Caco-2 (cell line): ENCODE measurements at places on chromosomes 13 and 19. TPM values are rescaled to one million over a fixed set of nuclear protein-coding genes. Genes with fewer than 3 reads are reported as not detected.
A peak's percentile ranks its signal among the peaks of the same experiment; 100 is the strongest.

GRCh38 chr13:28013482-28013881, 25.0 kb upstream of the URAD start:
- H3K4me1 ChIP-seq = no peaks in the 10 kb centered on the region
- H3K36me3 ChIP-seq = no peaks in the 10 kb centered on the region
- DNase-seq = no peak
- no peaks in the 10 kb centered on the region for H3K27me3 ChIP-seq
- no peak overlapping the region for H3K4me3 ChIP-seq

DNA sequence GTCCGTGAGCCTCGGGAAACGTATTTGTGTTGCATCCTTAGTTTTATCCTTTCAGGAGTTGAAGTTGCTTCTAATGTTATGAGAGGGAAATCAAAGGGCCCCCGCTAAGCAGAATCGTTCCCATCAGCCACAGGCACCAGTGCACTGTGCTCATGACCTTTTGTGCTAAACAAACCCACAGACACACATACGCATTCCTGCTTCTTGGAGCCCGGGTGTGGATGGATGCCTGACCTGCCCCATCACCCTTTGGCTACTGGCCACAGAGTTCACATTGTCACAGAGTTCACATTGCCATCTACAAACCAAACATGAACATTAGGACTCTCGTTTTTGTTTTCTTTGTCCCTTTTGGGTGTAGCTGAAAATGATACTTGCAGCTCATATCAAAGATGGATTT, 47.2 kb downstream of the CHST8 start:
- no peak for DNase-seq
- H3K36me3 ChIP-seq = no peaks in the 10 kb centered on the region
- no peak overlapping the region for H3K27ac ChIP-seq
- H3K27me3 ChIP-seq = no peaks in the 10 kb centered on the region; the same call in none of the 2 replicates

DNA sequence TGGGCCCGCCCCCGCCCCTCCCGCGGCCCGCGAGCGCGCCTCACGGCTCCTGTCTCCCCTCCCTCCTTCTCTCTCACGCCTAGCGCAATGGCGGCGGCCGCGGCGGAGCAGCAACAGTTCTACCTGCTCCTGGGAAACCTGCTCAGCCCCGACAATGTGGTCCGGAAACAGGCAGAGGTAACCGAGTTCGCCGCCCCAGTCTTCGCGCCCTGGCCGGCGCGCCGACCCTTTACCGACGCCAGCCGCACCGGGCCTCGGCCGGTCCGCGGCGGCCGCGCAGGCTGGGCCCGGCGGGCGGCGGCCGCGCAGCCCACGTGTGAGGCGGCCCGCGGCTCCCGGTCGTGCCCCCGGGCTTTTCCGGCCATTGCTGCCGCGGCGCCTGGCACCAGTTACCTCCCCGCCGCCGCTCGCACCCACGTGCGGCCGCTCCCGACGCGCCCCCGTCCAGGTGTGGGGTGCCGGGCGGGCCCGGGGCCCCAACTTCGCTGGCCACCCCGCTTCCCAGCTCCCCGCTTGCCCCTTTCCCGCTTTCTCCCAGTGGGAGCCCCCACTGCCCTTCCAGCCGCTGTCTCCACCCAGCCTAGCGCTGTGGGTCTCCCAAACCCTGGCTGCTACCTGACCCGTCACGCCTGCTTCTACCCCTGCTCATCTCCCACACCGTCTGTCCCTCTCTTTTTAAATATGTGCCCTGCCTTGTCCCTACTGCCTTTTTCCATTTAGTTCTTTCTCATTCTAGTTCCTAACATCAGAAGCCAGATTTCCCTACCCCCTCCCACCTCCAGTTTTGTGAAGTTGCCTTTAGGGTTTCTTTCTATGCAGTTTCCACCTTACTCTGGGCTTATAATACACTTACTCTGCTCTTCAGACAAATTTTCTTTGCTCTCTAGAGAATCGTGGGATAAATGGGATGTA, 23.4 kb downstream of the IPO5 start:
- peak overlapping the region; percentile 97 for H3K27ac ChIP-seq
- H3K27me3 ChIP-seq = no peaks in the 10 kb centered on the region

DNA sequence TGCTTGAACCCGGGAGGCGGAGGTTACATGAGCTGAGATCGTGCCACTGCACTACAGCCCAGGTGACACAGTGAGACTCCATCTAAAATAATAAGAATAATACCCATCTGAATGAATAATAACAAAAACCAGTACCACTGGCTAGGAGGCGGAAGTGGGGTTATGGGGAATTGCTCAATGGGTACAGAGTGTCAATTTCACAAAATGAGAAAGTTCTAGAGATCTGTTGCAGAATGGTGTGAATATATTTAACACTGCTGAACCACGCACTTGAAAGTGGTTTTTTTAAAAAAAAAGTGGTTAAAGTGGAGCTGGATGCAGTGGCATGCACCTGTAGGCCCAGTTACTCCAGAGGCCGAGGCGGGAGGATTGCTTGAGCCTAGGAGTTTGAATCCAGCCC, 18.5 kb downstream of the KLF2 start:
- no peak overlapping the region for H3K27ac ChIP-seq
- no peaks in the 10 kb centered on the region for H3K4me1 ChIP-seq
- H3K27me3 ChIP-seq = no peaks in the 10 kb centered on the region

GRCh38 chr19:2103045-2103707, 6.5 kb downstream of the IZUMO4 start:
- no peak overlapping the region for H3K27ac ChIP-seq
- DNase-seq = no peak
- H3K4me3 ChIP-seq = no peak overlapping the region

DNA sequence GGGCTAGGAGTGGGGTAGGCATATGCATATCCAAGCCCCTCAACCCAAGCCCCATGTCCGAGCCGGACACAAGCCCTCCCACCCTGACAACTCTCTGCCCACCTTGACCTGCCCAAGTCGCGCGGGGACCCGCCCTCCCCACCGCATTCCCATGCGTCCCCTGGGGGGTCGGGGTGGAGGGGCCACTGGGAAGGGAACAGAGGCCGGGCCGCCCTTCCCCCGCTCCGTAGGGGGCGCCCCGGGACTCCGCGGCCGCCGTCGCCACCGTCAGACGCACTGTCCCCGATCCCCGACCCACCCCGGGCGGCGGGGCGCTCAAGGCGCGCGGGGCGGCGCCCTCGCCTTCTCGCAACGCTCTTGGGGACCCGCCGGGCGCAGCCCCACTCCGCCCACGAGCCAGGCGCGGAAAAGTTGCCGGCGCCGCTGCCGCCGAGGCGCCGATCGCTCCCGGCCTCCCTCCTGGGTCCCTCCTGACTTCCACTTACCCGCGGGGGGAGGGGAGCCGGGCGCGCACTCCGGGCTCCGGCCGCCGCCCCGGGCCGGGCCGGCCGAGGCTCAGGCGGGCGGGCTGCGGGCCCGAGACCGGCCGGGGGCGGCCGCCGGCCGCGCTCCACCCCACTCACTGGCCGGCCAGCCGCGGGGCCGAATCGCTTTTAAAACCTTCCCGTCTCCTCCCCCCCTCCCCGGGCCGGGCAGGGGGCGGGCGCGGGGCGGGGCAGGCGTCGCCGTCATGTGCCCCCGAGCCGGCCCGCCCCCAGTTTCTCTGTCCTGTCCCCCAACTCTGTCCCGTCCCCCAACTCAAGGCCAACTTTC, 34.4 kb upstream of the NANOS3 start:
- peak; percentile 80 for DNase-seq
- no peaks in the 10 kb centered on the region for H3K36me3 ChIP-seq
- H3K4me1 ChIP-seq = peaks cover 49% of the 10 kb centered on the region
- H3K27ac ChIP-seq = peak overlapping the region; percentile 93
- peak overlapping the region; percentile 81 for H3K4me3 ChIP-seq

DNA sequence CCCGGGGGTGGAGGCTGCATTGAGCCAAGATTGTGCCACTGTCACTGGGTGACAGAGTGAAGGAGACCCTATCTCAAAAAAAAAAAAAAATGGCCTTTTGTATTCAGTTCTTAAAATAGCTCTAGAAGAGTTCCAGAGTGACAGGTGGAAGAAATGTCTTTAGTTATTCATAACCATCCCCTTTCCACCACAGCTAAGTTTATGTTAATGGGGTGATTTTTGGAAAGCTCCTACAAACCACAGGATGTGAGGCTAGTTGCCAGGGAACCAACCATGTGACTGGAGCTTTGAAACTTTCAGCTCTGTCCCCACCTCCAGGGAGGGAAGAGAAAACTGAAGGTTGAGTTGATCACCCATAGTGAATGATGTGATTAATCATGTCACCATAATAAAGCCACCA, 6.9 kb downstream of the ZNF490 start:
- DNase-seq = no peak
- no peak overlapping the region for H3K4me3 ChIP-seq
- no peaks in the 10 kb centered on the region for H3K36me3 ChIP-seq
- H3K27me3 ChIP-seq = no peaks in the 10 kb centered on the region
- no peaks in the 10 kb centered on the region for H3K4me1 ChIP-seq

LCP1 gene
- 32.1 and 37.8 TPM in 2 replicates for total RNA-seq

HSD17B14 gene
- 27.8 and 30.8 TPM in 2 replicates for total RNA-seq

CYP2F1 gene
- not detected in 2 replicates for total RNA-seq
